ENCODE measurements at places on chromosomes 16 and 17.
A peak's percentile ranks its signal among the peaks of the same experiment; 100 is the strongest.

- DNase-seq: no peak
These were observed 22.9 kb downstream of the ITPRIPL2 start for GRCh38 chr16:19136549-19137196.

DNA sequence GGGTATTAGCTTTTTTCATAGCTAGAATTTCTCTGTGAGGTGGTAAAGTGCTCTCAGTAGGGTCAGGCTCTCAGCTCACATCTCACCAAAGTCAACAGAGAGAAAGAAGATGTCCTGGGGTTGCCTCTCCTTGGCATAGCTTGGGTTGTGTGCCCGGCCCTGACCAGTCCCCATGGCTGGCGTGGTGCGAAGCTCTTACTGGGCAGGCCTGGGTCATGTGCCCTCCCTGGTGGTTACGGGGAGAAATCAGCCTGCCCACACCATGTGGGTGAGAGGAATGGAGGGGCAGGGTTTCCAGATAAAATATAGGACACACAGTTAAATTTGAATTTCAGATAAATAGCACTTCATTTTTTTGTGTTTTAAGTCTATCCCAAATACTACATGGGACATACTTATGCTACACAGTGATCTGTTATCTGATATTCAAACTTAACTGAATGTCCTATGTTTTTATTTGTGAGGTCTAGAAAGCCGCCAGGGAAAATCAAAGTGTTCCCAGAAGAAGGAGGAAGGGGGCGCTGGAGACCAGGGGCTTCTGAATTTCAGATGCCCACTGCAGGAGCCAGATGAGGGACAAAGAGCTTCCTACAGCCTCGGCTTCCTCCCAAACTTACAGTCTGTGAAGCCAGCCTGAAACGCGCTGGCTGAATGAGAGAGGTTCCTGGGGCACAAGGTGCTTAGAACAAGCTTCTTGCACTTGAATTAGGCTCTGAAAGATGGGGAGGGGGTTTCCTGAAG lies 45.4 kb downstream of the NKD1 start:
- DNase-seq: no peak

GRCh38 chr17:37067555-37068111 lies 118.9 kb downstream of the AATF start:
- DNase-seq: no peak

- DNase-seq: no peak
These were observed 44.0 kb downstream of the PAFAH1B1 start for GRCh38 chr17:2637422-2637821.

- DNase-seq: no peak
These were observed 112.2 kb downstream of the AATF start for GRCh38 chr17:37060928-37061327.

DNA sequence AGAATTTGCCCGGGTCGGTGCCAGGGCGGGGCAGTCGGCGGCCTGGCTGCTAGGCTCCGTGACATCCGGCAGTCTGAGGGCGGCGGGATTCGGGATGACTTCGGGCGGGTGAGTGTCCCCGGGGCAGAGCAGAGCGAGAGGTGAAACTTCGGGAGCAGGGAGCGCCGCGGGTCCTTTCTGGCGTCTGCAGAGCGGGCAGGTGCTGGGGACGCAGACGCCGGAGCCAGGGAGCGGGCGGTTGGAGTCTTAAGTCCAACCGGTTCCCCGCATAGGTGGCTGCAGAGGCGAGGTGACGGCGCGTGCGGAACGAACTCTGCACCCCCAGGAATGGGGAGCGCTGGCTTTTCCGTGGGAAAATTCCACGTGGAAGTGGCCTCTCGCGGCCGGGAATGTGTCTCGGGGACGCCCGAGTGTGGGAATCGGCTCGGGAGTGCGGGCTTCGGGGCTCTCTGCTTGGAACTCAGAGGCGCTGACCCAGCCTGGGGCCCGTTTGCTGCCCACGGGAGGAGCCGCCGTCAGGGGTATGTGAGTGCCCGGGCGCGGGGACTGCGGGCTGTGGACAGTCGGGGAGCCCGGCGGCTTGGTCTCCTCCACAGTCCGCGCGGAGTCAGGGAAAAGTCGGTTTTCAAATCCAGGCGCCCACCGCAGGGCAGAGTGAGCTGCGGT lies at the start of gene B4GALNT2:
B4GALNT2 (plus strand) TSS at position 71 of the 666 bp plus-strand sequence; CDS start at position 95, 24 bp downstream.
- DNase-seq: peak; percentile 65

DNA sequence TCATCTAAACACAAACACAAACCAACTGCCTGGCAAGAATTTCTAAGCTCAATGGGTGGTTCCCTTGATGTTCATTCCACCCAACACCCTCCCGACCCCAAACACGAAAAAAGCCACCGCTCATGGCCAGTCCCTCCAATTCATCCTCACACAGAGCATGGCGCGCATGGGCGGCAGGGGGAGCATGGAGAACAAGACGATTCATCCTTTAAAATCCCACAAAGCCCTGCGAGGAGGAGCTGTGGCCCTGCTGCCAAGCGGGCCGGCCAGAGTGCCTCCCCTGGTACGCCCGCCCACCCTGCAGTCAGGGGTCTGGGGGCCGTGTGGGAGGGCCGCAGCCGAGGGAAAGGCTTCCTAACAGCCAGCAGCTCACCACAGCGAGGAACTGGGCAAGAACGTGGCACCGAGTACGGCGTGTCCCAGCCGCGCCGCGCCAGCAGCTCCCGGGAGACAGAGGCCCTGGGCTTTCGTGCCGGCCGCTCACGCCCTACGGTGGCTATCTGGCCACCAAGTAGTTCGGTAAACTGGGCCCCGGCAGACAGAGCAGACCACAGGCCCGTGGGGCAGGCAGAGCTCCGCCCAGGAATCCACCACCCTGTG lies 60.9 kb downstream of the KLHDC4 start:
- no peak for DNase-seq

- no peak for DNase-seq
These were observed 812.3 kb downstream of the CDH11 start for GRCh38 chr16:64309398-64310110.

- DNase-seq: no peak
These were observed 388.3 kb downstream of the MAF start for GRCh38 chr16:79212114-79212791.

DNA sequence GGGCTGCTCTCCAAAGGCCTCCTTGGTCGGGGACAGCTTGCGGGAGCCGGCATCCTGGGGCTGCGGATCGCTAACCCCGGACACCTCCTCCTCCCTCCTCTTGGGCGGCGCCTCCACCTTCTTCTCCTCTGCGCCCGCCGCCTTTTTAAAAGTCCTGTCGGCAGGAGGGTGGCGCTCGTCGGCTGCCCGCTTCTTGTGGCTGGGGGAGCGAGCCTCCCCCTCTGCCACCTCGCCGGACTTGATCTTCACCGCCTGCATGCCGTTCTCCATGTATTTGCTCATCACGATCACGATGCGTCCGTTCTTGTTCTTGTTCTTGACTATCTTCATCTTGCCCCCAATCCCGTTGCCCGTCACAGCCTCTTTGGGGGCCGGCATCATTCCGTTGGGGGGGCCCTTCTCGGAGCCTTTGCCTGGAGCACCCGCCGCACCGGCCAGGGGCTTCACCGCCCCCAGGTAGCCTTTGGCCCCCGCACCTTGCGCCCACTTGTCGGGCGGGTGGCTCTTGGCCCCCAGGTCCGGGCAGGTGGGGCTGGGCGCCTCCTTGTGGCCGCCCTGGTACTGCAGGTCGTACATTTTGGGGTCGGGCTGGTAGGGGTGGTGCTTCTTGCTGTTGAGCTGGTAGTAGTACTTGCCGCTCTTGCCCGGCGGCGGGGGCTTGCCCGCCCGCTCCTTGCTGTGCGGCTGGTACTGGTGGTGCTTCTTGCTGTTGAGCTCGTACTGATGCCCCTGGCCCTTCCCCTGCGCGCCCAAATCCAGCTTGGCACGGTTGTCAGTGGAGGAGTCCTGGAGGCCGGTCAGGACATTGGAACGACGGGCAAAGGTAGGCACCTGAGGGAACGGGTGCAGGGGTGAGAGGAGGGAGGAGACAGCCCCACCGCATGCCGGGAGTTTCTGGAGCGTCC lies 4.4 kb downstream of the CBX4 start:
- peak; percentile 71 for DNase-seq

- peak; percentile 68 for DNase-seq
These were observed 50.8 kb upstream of the ENDOV start for GRCh38 chr17:80364091-80364691.

- peak; percentile 45 for DNase-seq
These were observed 114.4 kb downstream of the SEC14L1 start for GRCh38 chr17:77254951-77255825.

DNA sequence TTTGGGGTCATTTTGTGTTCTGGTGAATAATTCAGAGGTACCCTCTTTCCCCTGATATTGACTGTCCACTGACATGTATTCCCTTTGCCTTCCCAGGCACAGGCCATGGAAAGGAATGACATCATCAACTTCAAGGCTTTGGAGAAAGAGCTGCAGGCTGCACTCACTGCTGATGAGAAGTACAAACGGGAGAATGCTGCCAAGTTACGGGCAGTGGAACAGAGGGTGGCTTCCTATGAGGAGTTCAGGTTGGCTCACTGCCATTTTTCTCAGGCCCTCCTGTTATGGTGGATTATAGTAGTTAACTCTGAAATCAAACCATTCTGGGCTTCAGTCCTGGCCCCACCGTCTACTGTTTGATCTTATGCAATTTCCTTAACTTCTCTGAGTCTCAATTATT lies 1.6 kb upstream of the EFTUD2 start:
- DNase-seq: no peak

DNA sequence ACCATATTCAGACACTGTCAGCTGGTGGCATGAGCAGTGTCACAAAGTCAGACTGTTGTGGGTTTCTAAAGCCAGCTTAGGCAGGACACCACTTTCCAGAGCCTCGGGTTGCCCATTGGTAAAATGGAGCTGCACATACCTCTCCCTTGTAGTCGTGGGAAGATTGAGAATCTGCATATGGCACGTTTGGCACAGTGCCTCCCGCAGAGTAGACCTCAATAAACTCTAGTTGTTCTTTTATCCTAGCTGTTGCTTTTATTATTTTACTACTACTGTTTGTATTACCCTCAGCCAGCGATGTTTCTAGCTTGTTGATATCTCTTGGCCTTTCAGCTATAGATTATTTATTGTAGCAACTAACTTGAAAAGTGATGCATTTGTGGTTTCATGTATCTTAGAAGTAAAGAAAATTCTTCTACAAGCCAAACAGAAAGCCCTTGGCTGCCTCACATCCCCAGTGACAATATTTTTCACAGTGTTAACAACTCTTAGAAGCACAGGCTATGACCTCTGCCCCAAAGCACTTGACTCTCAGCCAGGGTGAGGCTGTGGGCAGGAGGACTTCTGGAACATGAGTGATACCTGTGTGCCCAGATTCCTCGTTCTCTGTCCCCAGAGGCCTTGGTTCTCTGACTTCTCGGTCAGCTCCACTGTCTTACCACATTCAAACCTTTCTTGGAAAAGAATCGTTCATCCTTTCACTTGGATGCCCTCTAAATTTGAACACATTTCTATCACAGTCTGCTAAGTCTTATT lies 351.6 kb downstream of the SNX29 start:
- DNase-seq: no peak

GRCh38 chr16:53566552-53567245 lies 63.7 kb upstream of the AKTIP start:
- DNase-seq: no peak

DNA sequence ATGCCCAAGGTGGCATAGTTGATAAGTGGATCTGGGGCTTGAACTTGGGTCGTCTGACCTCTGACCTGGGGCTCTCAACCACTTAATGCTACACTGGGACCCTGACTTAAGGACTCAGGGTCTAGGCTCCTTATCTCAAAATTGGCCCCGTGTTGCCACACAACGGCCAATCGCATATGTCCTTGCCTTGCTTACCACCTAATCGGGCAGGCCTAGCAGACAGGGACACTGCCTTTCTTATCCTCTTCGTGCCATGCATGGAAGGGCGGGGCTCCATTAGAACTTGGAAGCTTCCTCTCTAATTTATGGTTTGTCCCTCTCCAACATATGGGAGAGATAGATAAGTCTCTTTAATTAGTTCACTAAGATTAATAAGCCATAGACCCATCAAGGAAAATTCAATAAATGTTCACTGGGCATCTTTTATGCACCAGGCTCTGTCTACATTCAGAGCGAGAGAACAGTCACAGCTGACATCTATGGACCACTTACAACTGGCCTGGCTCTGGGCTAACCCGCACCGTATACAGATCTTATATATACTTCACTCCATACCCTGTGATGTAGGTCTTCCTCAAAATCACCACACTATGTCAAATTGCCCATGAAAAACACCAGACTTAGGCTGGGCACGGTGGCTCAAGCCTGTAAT lies 35.1 kb downstream of the CDH1 start:
- no peak for DNase-seq

DNA sequence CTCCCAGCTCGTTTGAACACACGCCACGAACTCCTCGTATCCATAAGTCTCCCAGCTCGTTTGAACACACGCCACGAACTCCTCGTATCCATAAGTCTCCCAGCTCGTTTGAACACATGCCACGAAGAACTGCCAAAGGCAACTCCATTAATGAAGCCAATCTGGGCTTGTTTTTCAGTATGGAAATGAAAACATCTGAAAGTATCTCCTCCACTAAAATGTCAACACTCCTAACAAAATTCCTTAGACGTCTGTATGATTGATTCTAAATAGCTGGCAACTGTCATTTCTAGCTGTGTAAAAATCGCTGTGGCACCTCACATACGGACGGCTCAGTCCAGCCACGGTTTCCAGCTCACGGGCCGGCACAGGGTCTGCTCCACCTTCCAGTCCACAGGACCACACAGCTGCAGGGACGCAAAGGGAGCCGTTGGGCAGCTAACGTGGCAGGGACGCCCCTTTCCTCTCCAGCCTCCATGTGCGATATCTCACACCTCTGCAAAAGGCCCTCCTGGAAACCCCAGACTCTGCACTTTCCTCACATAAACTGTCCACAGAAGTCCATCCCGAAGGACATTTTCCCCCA lies 67.1 kb upstream of the METRNL start:
- no peak for DNase-seq

DNA sequence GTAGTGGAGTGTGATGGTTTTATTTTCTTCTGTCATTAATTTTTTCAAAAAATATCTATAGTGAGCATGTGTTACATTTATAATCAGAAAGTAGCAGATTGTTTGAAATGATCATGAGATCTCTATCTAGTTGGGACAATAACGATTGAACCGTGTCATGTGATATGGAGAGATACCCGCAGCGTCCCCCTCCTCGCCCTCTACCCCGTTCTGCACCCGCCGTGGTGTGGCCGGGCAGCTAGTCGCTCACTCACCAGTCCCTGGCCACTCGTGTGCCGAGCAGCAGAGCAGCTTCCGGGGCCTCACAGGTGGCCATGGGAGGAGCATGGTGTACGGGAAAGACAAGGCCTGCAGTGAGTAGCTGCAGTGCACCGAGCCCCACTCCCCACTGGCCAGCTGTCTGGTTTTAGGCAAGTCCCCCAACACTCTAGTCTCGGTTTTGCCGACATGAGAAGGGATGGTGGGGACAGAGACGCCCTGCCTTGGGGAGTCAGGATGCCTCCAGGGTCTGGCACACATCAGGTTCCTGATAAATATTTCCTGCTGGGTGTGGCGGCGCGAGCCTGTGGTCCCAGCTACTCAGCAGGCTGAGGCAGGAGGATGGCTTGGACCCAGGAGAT lies 15.3 kb downstream of the MLYCD start:
- no peak for DNase-seq

GRCh38 chr16:27123795-27124409 lies 57.2 kb downstream of the C16orf82 start:
- DNase-seq: no peak

- DNase-seq: no peak
These were observed 23.5 kb downstream of the PLD6 start for GRCh38 chr17:17182598-17183136.
